Right atrium auricular region (tissue), 2 donors: ENCODE measurements at places on chromosomes 3 and 15.
A peak's percentile ranks its signal among the peaks of the same experiment; 100 is the strongest.

DNA sequence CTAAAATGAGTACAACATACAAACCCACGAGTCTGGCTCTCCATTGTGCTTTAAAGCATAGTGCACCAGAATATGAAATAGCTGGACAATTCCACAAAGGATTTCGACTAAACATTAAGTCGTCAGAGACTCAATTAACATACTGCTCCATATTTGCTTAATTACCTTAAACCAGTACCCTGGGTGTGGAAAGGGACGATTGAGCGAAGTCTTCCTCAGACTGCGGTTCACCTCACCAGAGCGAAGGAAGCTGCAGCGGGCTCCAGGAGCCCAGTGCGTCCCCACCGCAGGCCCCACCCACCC is 218 bp upstream of the TRPC1 start:
- H3K27ac ChIP-seq, result peak overlapping the region; percentile 92
- DNase-seq, result no peak
- H3K36me3 ChIP-seq, result no peaks in the 10 kb centered on the region
- H3K27me3 ChIP-seq, result no peaks in the 10 kb centered on the region

DNA sequence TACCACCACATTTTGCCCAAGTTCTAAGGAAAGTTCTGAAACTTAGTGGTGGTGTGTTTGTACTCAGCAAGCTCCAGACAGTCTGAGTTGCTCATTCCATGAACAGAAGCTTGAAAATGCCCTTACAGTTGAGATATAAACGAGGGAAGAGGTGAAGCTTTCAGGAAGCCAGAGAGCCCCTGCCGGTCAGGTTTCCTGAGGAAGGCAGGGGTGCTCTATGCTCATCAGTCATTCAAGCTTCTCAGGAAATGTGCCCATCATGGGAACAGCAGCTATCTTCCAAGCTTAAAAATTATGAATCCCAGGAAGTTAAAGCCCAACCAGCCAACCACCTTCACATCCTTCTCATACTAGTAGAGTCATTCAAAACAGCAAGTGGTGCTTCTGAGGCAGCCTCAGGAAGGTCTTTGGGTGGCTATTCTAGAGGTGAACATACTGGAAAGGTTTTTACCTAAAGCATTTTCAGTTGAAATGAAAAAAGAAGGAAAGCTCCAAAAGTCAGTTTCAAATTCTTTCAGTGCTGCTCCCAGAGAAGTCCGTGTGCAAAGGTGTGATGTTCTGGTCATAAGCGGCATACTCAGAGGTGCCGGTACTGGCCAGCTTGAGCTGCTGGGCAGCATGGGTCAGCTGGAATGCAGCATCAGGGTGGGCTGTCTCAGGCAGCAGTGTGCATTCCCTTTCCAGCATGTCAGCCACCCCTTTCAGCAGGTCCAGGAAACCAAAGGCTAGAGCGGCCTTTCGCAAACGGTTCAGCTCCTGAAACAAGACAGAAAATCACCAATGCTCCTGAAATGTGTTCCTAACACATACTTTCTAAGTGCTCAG is 31.8 kb downstream of the INTS14 start:
- H3K36me3 ChIP-seq, result peaks cover 64% of the 10 kb centered on the region
- no peaks in the 10 kb centered on the region for H3K27me3 ChIP-seq
- DNase-seq, result no peak
- H3K27ac ChIP-seq, result no peak overlapping the region

DNA sequence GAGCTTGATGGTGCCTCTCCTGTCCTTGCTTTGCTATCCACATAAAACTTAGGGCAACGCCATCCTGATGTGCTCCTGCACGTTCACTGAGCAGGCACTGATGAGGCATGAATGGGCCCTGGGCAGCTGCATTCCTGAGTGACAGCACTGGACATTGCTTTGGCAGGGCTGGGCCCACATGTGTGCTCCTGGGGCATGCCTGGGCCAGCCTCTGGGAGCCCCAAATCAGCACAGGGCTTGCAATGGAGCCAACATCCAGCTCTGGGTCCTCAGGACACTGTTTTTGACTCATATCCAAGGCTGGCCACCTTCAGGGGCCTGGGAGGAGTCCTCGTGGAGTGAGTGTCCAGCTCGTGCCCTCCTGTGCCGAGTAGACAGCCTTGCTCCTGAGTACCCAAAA is 5.9 kb upstream of the TKT start:
- H3K4me3 ChIP-seq, result no peak overlapping the region
- no peaks in the 10 kb centered on the region for H3K36me3 ChIP-seq
- H3K4me1 ChIP-seq, result peaks cover 27% of the 10 kb centered on the region

- H3K27me3 ChIP-seq, result no peaks in the 10 kb centered on the region
- no peak for DNase-seq
- H3K27ac ChIP-seq, result no peak overlapping the region
- H3K4me1 ChIP-seq, result no peaks in the 10 kb centered on the region
- no peaks in the 10 kb centered on the region for H3K36me3 ChIP-seq
Measured at GRCh38 chr3:111210866-111211564, 139.4 kb downstream of the NECTIN3 start.

- no peak overlapping the region for H3K4me3 ChIP-seq
- no peaks in the 10 kb centered on the region for H3K4me1 ChIP-seq
- H3K27ac ChIP-seq, result peak overlapping the region; percentile 63
- no peaks in the 10 kb centered on the region for H3K36me3 ChIP-seq
- H3K27me3 ChIP-seq, result no peaks in the 10 kb centered on the region
Measured at GRCh38 chr3:58628823-58629562, 37.6 kb downstream of the FAM3D start.

- no peaks in the 10 kb centered on the region for H3K4me1 ChIP-seq
- no peaks in the 10 kb centered on the region for H3K27me3 ChIP-seq
- H3K4me3 ChIP-seq, result no peak overlapping the region
- no peak for DNase-seq
Measured at GRCh38 chr3:139455855-139456254, 20.5 kb downstream of the RBP2 start.

- no peaks in the 10 kb centered on the region for H3K36me3 ChIP-seq
- no peaks in the 10 kb centered on the region for H3K4me1 ChIP-seq
- no peak overlapping the region for H3K4me3 ChIP-seq
Measured at GRCh38 chr3:131047582-131047981, 20.9 kb downstream of the NEK11 start.

- no peaks in the 10 kb centered on the region for H3K4me1 ChIP-seq
- no peak overlapping the region for H3K4me3 ChIP-seq
- no peak for DNase-seq
- H3K36me3 ChIP-seq, result no peaks in the 10 kb centered on the region
- H3K27ac ChIP-seq, result no peak overlapping the region
Measured at GRCh38 chr3:118011910-118012309, 1022.7 kb downstream of the IGSF11 start.

- no peaks in the 10 kb centered on the region for H3K27me3 ChIP-seq
- no peaks in the 10 kb centered on the region for H3K36me3 ChIP-seq
- no peak overlapping the region for H3K4me3 ChIP-seq
- DNase-seq, result no peak
Measured at GRCh38 chr3:15345608-15346137, 13.3 kb upstream of the SH3BP5 start.

GRCh38 chr3:112745567-112746248 is 101.0 kb downstream of the CD200R1L start:
- no peaks in the 10 kb centered on the region for H3K36me3 ChIP-seq
- H3K27me3 ChIP-seq, result no peaks in the 10 kb centered on the region
- H3K4me3 ChIP-seq, result no peak overlapping the region
- H3K27ac ChIP-seq, result no peak overlapping the region

- no peak for DNase-seq
- no peak overlapping the region for H3K4me3 ChIP-seq
- H3K27me3 ChIP-seq, result no peaks in the 10 kb centered on the region
- no peaks in the 10 kb centered on the region for H3K4me1 ChIP-seq
- H3K27ac ChIP-seq, result no peak overlapping the region
- H3K36me3 ChIP-seq, result no peaks in the 10 kb centered on the region
Measured at GRCh38 chr15:65630760-65631159, 9.0 kb downstream of the SLC24A1 start.

DNA sequence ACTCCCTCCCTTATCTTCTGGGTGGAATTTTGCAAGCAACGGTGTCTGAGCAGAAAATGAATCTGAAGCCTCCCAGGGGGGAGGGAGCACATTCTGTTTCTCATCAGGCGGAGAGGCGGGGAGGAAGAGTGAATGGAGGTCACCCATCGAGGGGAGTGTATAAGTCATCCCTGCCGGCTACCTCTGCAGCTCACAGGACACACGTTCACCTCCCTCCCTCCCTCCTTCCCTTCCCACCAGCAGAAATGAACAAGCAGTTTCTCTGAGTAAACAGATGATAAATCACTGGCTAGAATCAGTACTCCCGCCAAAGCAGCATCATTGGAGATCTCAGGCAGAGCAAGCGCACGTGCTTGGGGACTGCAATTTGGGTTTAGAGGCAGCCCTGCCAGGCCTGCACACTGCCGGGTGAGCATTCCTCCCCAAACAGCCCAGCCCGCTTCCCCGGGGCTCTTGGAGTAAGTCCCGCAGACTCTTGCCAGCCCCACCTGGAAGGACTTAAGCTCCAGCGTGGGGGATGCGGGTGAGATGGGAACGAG is 38.3 kb downstream of the CPN2 start:
- DNase-seq, result peak; percentile 78
- H3K27me3 ChIP-seq, result no peaks in the 10 kb centered on the region
- no peak overlapping the region for H3K4me3 ChIP-seq
- H3K36me3 ChIP-seq, result no peaks in the 10 kb centered on the region

- no peak overlapping the region for H3K27ac ChIP-seq
- peaks cover 5% of the 10 kb centered on the region for H3K36me3 ChIP-seq
- no peaks in the 10 kb centered on the region for H3K27me3 ChIP-seq
- peak; percentile 54 for DNase-seq
Measured at GRCh38 chr3:141279077-141279967, 47.7 kb downstream of the PXYLP1 start.

DNA sequence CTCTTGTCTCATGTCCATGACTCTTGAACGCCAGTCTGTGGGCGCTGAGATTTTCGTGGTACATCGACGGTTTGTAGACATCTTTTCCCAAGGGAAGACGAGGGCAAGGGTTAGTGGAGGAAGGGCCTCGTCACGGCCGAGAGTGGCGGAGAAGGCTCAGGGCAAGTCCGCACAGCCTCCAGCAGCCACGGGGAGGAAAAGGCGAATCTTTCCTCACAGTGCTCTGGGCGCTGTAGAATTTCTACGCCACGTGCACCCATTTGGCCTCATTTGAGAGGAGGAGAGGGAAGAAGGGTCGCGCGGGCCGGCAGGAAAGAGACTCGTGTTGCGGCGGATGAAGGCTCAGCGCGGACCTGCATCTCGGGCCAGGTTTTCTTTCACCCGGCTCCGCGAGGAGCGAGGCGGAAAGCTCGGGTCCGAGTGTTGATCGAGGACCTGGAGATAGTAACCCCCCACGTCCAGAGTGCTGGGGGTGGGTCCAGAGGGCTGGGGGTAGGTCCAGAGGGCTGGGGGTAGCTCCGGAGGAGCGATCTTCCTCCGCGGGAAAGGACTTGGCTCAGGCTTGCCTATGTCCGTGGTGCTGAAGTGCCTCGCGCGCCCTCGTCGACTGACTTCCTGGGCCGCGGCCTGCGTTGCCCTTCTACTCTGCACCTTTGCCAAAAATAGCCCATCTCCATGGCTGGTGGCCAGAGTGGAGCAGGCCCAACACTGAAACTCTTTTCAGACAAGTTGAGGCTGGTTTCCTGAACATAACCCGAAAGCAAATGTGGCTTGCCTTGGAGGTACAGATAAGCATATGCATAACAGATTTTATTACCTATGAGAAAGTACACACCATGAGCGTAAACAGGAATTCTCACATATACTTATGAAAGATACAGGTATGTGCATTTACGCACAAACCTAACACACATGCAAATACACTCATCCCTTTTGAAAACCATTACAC is 1.1 kb downstream of the SLC35G2 start:
- H3K27me3 ChIP-seq, result no peaks in the 10 kb centered on the region
- peaks cover 26% of the 10 kb centered on the region for H3K4me1 ChIP-seq
- no peaks in the 10 kb centered on the region for H3K36me3 ChIP-seq
- peak overlapping the region; percentile 52 for H3K4me3 ChIP-seq
- peak overlapping the region; percentile 83 for H3K27ac ChIP-seq
